ENCODE measurements at places on chromosomes 7 and 10.

DNA sequence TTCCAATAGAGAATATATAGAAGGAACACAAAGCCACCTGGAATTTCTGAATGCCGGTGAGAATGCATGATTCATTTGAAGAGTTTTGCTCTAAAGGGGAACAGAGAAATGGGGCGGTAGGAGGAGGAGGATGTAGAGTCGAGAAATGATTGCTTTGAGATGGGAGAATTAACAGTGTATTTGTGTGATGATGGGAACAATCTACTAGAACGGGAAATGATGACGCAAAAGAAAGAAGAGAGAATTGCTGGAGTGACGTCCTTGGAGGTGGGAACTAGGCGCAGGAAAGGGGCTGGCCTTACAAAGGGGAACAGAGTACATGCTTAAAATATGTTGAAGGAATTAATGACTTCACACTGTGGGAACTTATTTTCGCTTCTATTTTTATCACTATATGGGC lies 188.1 kb downstream of the SDHAF3 start:
- no peak for DNase-seq

- DNase-seq: no peak
Measured at GRCh38 chr7:107530751-107531150, 33.0 kb downstream of the COG5 start.

GRCh38 chr10:34656661-34657060 lies 158.4 kb downstream of the PARD3 start:
- DNase-seq: no peak

- no peak for DNase-seq
Measured at GRCh38 chr7:77200542-77200941, 923 bp upstream of the FGL2 start.

GRCh38 chr10:131805696-131806095 lies 95.1 kb upstream of the PPP2R2D start:
- no peak for DNase-seq

DNA sequence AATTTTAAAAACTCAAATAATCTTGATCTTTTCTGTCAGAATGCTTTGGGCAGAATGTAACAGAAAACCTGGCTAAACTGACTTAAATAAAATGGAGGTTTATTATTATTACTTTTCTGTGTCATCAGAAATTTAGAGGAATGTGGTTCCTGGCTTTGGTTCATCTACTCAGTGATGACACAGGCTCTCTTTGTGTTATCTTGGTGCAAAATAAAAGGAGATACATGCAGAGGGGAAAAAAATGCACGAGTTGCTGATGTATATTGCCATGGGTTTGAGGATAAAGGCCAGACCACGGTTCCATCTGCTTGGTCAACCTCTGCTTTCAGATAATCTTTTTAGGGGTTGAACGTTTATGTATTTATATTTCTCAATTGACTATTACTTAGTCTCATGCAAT lies 181.4 kb downstream of the SUGCT start:
- no peak for DNase-seq
